ENCODE measurements at places on chromosomes 1 and 21.

GRCh38 chr1:240827786-240828185 lies 215.8 kb upstream of the GREM2 start:
- DNase-seq: no peak
- no peaks in the 10 kb centered on the region for H3K27me3 ChIP-seq
- no peaks in the 10 kb centered on the region for H3K36me3 ChIP-seq
- H3K27ac ChIP-seq: no peak overlapping the region
- no peak overlapping the region for H3K4me3 ChIP-seq
- H3K4me1 ChIP-seq: peaks cover 18% of the 10 kb centered on the region

GRCh38 chr1:207259391-207259790 lies 62.1 kb upstream of the CD55 start:
- H3K27ac ChIP-seq: no peak overlapping the region
- H3K27me3 ChIP-seq: no peaks in the 10 kb centered on the region
- H3K4me1 ChIP-seq: no peaks in the 10 kb centered on the region

DNA sequence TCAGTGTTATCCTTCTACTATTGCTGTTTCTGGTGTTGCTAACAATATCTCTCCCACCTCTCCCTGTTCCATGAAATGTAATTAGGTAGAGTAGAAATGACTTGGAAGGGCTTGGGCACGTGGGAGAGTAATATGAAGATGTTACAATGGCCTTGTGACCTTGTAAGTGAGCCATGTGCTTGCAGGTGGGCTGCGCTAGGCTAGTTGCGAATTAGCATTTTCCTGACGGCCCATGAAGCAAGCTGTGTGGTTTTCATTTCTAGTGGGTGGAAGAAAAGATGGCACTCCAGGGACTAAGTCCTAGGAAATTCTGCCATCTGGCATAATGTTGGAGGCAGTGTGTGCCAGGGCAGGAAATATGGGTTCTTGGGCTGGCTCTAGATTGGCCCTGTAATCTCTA lies 7.8 kb upstream of the DDX20 start:
- H3K4me3 ChIP-seq: no peak overlapping the region
- no peak for DNase-seq
- no peaks in the 10 kb centered on the region for H3K4me1 ChIP-seq
- no peak overlapping the region for H3K27ac ChIP-seq
- H3K27me3 ChIP-seq: no peaks in the 10 kb centered on the region
- H3K36me3 ChIP-seq: no peaks in the 10 kb centered on the region

GRCh38 chr1:215056584-215056983 lies 26.0 kb upstream of the KCNK2 start:
- no peak for DNase-seq
- H3K27ac ChIP-seq: no peak overlapping the region
- H3K27me3 ChIP-seq: no peaks in the 10 kb centered on the region
- H3K4me1 ChIP-seq: no peaks in the 10 kb centered on the region

DNA sequence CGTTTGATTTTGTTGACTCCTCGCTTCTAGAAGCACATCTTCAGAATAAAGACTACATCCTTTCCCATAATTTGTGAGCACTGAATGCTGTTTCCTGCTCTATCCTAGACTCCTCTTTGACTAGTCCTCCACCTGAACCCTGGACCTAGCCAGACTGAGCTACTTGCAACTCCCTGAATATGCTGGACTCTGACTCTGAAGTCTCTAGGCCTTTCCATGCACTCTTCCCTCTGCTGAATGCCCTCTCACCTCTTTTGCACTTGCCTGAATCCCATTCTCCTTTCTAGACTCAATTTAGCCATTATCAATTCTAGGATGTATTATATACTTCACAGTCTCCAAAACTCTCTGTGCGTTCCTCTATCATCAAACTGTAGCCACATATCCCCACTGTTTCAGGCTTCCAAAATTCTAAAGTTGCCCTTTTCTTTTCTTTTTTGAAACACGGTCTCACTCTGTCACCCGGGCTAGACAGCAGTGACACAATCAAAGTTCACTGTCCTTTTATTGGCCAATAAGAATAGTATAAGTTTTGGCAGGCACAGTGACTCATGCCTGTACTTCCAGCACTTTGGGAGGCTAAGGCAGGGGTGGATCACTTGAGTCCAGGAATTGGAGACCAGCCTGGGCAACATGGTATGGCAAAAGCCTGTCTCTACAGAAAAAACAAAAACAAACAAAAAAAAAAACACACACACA lies 127.0 kb downstream of the LTN1 start:
- H3K36me3 ChIP-seq: peaks cover under 1% of the 10 kb centered on the region
- no peak overlapping the region for H3K4me3 ChIP-seq
- no peaks in the 10 kb centered on the region for H3K27me3 ChIP-seq
- DNase-seq: no peak

GRCh38 chr1:182679684-182680083 lies 4.7 kb downstream of the RGS8 start:
- no peak overlapping the region for H3K27ac ChIP-seq
- no peaks in the 10 kb centered on the region for H3K36me3 ChIP-seq
- no peak for DNase-seq
- H3K4me3 ChIP-seq: no peak overlapping the region

GRCh38 chr1:1920608-1921458 lies 1.8 kb upstream of the TMEM52 start:
- H3K27me3 ChIP-seq: no peaks in the 10 kb centered on the region
- no peak overlapping the region for H3K27ac ChIP-seq
- no peaks in the 10 kb centered on the region for H3K4me1 ChIP-seq
- peak; percentile 68 for DNase-seq

DNA sequence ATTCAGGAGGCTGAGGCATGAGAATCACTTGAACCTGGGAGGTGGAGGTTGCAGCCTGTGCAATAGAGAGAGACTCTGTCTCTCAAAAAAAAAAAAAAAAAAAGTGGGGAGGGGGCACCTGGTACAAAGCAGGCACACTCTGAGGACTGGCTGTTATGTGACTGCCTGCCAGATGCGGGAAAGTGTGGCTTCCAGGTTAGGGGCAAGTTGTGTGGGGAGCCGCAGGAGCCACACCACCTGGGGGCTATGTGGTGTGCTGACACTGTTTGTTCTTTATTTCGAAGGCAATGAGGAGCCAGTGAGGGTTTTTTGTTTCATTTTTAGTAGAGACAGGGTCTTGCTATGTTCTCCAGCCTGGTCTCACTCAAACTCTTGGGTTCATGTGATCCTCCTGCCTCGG lies 5.7 kb downstream of the THEMIS2 start:
- peaks cover 8% of the 10 kb centered on the region for H3K4me1 ChIP-seq
- H3K36me3 ChIP-seq: no peaks in the 10 kb centered on the region
- H3K27me3 ChIP-seq: no peaks in the 10 kb centered on the region
- no peak overlapping the region for H3K27ac ChIP-seq
- no peak overlapping the region for H3K4me3 ChIP-seq

GRCh38 chr1:66210635-66211244 lies 323.2 kb upstream of the SGIP1 start:
- no peak for DNase-seq
- H3K27me3 ChIP-seq: no peaks in the 10 kb centered on the region
- no peak overlapping the region for H3K4me3 ChIP-seq
- no peaks in the 10 kb centered on the region for H3K4me1 ChIP-seq
- no peaks in the 10 kb centered on the region for H3K36me3 ChIP-seq
- no peak overlapping the region for H3K27ac ChIP-seq

DNA sequence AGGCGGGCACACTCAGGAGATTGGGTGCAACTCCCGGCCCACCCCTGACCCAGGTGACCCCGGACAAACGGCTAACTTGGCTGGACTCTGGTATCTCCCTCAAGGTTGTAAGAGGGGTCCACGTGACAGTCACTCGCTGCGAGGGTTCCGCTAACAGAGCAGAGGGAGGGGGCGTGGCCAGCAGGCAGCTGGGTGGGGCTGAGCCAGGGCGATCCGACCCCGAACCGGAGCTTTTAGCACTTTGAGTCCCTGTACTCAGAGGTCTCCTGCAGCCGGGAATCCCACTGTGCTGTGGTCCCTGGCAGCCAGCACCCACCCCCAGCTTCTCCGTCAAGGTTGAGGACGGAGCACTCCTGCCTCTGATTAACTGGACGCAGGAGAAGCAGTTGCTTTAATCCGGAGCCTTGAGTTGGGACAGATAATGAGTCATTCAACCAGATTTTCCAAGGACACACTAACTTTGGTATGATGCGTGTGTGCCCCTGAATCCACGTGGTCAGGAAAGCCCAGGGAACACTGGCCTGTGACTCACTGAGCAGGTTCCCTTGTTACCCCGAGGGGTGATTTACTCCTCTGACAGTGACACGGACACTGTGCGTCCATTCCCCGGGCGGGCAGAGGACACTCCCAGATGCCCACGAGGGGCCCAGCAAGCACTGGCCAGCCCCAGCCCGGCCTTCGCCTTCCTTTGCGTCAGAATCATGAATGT lies 16.8 kb downstream of the TRPM2 start:
- H3K4me3 ChIP-seq: no peak overlapping the region
- H3K27me3 ChIP-seq: peaks cover 12% of the 10 kb centered on the region
- H3K4me1 ChIP-seq: no peaks in the 10 kb centered on the region

DNA sequence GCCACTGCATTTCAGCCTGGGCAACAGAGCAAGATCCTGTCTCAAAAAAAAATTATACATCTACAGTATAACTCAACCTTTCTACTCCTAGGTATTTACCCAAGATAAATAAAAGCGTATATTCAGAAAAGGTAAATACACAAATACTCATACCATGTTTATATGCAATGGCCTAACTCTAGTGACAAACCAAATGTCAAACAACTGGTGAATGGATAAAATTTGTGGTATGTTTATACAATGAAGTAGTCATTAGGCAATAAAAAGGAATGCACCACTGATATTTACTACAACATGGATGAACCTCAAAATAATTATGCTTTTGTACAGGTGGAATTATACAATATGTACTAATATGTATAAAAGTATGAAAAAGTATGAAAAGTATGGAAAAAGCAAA lies 174.2 kb upstream of the GORAB start:
- no peaks in the 10 kb centered on the region for H3K27me3 ChIP-seq
- no peak for DNase-seq
- H3K27ac ChIP-seq: no peak overlapping the region
- H3K4me1 ChIP-seq: no peaks in the 10 kb centered on the region
- no peaks in the 10 kb centered on the region for H3K36me3 ChIP-seq
- H3K4me3 ChIP-seq: no peak overlapping the region

DNA sequence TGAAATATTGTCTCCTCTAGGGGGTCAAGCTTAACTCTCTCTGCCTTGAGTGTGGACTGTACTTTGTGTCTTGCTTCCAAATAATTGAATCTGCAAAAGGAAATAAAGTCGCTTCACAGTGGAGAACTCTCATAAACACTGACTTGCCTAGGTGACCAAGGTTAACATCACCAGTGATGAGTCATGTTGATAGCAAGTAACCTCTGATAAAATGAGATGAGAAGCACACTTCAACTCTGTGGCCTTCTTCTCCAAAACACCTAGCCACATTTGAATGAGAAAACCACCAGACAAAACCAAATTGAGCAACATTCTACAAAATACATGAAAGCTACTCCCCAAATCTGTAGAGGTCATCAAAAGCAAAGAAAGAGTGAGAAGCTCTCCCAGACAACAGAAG lies 37.6 kb downstream of the PDE4B start:
- DNase-seq: no peak
- no peaks in the 10 kb centered on the region for H3K36me3 ChIP-seq
- no peaks in the 10 kb centered on the region for H3K4me1 ChIP-seq
- H3K4me3 ChIP-seq: no peak overlapping the region
